MCF 10A (cell line): ENCODE measurements at places on chromosomes 5 and 9. TPM values are rescaled to one million over a fixed set of nuclear protein-coding genes. Genes with fewer than 3 reads are reported as not detected.

Gene DOCK2
- total RNA-seq: 0.39 and 0.42 TPM in 2 replicates

Gene DYNC2I2
- total RNA-seq: 31.7 and 43.7 TPM in 2 replicates

Gene POLR1E
- total RNA-seq: 29.7 and 50.3 TPM in 2 replicates

DNA sequence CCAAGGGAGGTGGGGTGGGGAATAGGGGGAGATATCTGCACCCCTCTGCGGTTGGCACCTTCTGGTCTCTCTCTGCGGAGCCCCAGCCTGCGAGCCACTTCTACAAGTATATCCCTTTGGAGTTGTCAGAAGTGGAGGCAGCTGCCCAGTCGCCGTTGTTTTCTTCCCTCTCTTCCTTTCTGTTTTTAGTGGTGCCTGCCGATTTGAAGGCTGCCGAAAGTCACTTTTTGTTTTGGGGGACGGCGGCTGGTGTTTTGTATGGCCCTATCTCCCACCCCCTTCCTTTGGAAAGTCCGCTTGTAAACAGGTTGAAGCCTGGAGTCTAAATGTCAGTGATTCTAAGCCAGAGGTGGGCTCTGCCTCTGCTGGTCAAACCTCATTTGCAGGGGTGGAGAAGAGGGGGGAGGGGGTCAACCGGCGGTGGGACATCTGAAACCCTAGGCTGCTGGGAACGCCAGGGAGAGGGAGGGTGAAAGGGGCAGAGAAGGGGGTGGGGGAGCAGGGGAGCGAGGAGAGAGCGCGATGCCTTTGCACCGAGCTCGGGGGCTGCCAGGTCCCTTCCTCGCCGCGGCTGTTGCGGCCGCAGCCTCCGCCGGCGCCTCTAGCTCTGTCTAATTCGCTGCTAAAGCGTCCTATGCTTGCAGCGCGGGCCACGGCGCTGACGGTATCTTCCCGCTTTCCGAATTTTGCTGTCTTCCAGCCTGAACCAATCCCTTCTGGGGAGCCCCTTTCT is at the start of gene FGF10:
FGF10 (minus strand) TSS at position 331 of the 733 bp plus-strand sequence. CDS start 738 bp downstream, outside the sequence.
- H3K4me3 ChIP-seq: peak within 1 kb of the TSS; percentile 67
- peaks cover 6% of the 10 kb centered on the region for H3K4me1 ChIP-seq
- H3K27ac ChIP-seq: no peak within 1 kb of the TSS
- H3K27me3 ChIP-seq: peaks cover 12% of the 10 kb centered on the region
- DNase-seq: no peak

- no peaks in the 10 kb centered on the region for H3K4me1 ChIP-seq
- H3K36me3 ChIP-seq: no peaks in the 10 kb centered on the region
- H3K27me3 ChIP-seq: peaks cover 59% of the 10 kb centered on the region
- H3K4me3 ChIP-seq: no peak overlapping the region
- no peak overlapping the region for H3K27ac ChIP-seq
Measured at GRCh38 chr9:90086101-90086511, 481.3 kb downstream of the GADD45G start.

- H3K27me3 ChIP-seq: no peaks in the 10 kb centered on the region
- no peaks in the 10 kb centered on the region for H3K36me3 ChIP-seq
- no peak for DNase-seq
- no peak overlapping the region for H3K4me3 ChIP-seq
Measured at GRCh38 chr9:25117791-25118190, 560.5 kb downstream of the TUSC1 start.

GRCh38 chr5:81906086-81906485 is 65.7 kb upstream of the ATG10 start:
- no peak overlapping the region for H3K4me3 ChIP-seq
- no peaks in the 10 kb centered on the region for H3K27me3 ChIP-seq
- DNase-seq: no peak
- H3K36me3 ChIP-seq: peaks cover 6% of the 10 kb centered on the region
- H3K4me1 ChIP-seq: no peaks in the 10 kb centered on the region

- H3K4me3 ChIP-seq: no peak overlapping the region
- DNase-seq: no peak
- no peak overlapping the region for H3K27ac ChIP-seq
- peaks cover 6% of the 10 kb centered on the region for H3K36me3 ChIP-seq
- no peaks in the 10 kb centered on the region for H3K27me3 ChIP-seq
Measured at GRCh38 chr5:68369457-68370125, 154.0 kb downstream of the PIK3R1 start.

DNA sequence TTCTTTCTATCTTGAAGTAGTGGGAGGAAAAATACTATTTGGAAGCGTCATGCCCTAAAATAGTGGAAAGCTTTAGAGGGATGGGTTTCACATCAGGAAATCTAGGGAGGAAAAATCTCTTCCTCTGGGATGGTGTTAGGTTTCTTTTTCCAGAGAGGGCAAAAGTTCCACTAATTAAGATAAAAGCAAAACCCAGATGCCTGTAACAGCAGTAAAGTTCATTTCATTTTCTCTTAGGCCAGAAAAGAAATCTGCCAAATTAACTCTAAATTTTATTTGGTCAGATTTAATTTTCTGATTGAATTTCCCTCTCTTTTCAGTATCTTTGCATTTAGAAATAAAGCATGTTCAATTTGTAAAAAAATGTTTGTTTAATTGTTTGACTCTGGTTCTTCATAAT is 88.8 kb downstream of the LURAP1L start:
- H3K4me3 ChIP-seq: no peak overlapping the region
- DNase-seq: no peak
- H3K27me3 ChIP-seq: no peaks in the 10 kb centered on the region
- H3K36me3 ChIP-seq: peaks cover 7% of the 10 kb centered on the region
- H3K4me1 ChIP-seq: peaks cover 13% of the 10 kb centered on the region

DNA sequence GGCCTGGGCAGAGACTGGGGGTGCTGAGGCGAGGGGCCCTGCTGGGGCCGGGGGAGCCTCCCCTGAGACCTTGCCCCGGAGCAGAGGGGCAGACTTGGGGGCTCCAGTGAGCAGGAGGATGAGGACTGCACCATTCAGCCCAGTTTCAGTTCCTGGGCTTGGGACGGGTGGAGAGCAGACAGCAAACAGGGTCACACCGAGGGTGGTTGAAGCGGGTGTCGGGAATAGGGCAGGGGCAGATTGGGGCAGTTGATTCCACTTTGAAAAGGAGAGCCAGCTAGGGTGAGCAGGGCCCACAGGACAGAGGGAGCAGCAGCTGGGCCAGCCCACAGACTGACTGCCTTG is 4.5 kb downstream of the GRK6 start:
- peaks cover 17% of the 10 kb centered on the region for H3K4me1 ChIP-seq
- no peak for DNase-seq
- no peak overlapping the region for H3K27ac ChIP-seq
- peaks cover 77% of the 10 kb centered on the region for H3K36me3 ChIP-seq
- no peak overlapping the region for H3K4me3 ChIP-seq

GRCh38 chr5:130102375-130102774 is 198.1 kb downstream of the CHSY3 start:
- H3K27ac ChIP-seq: no peak overlapping the region

- H3K4me1 ChIP-seq: peaks cover 10% of the 10 kb centered on the region
- H3K36me3 ChIP-seq: no peaks in the 10 kb centered on the region
- H3K27me3 ChIP-seq: no peaks in the 10 kb centered on the region
- DNase-seq: no peak
Measured at GRCh38 chr5:133116601-133117000, 64.8 kb downstream of the HSPA4 start.
